ENCODE measurements at places on chromosomes 3 and 15.

DNA sequence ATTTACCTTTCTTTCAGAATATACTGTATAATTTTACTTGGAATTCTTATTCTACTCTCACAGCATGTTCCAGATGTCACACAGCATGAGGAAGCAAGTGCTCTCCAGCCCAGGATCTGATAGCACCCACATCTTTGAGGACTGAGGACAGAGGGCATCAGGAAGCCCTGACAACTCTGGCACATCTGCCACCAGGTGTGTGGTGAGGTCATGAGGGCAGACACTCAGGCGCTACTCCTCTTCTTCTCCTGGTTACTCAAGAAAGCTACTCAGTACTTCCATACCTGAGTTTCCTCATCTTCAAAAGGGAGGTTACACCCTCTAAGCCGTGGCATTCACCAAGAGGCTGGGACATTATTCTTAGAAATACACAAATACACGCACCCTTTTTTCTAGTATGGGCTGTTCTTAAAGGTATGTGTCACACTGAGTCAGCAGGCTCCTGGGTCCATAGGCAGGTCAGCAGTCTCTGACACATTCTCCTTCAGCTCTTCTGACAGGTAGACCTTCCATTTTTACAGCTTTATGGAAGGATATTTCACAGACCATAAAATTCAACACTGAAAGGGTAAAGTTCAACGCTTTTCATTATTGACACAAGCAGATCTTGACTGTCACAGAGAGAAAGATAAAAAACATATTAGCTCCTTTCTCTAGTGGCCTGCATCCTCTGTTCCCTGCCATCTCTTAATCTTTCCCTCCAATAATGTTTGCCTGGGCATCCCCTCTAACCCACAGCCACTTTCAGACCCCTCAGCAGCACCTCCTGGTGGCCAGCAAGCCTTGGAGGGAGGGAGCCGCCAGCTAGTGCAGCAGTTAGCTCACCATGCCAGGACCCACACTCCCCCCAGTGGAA, 103.2 kb upstream of the TJP1 start:
- no peak for DNase-seq

DNA sequence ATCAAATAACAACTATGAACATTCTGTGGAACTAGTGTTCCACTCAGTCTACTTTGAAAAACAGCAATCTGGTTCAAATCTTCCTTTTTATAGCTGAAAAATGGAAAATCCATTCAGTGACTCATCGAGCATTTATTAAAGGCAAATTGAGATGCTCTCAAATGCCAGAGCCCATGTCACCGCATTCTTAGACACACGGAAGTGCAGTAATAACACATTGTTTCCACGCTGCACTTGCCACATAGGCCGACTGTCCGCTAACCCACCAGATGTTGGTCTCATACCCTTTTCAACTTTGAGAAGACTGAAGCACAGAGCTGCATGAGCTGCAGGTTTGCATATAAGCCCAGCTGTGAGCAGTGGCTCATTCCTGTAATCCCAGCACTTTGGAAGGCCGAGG, 95.9 kb downstream of the TMEM266 start:
- DNase-seq: no peak

DNA sequence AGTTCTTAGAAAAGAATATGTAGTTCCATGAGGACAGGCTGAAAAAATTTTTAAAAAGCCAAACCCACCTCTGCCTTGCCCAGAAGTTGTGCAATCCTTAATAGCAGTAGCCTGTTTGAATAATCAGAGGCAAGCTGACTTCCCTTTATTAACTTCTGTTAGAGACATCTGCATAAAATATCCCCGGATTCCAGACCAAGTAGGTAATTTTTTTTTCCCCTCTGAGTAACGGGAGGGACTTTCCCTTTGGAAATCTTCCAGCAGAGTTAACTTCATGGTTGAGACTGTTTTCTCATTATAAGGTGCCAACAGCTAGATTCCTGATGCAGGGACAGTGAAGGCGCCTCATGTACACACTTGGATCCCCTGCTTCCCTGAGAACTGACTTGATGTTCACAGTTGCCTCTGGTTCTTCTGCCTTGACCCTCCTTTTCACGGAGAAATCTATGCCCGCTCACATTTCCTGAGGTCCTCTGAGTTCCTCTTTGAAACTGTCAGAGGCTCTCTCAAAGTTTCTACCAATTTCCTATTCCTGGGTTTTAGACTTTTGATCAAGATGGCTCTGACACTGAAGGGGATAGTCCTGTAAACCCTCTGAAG, 227.6 kb upstream of the BHLHE40 start:
- DNase-seq: no peak

- no peak for DNase-seq
Observed at GRCh38 chr3:4850211-4850927, 128.9 kb upstream of the BHLHE40 start.

- no peak for DNase-seq
Observed at GRCh38 chr15:70535071-70535954, 228.0 kb downstream of the UACA start.

DNA sequence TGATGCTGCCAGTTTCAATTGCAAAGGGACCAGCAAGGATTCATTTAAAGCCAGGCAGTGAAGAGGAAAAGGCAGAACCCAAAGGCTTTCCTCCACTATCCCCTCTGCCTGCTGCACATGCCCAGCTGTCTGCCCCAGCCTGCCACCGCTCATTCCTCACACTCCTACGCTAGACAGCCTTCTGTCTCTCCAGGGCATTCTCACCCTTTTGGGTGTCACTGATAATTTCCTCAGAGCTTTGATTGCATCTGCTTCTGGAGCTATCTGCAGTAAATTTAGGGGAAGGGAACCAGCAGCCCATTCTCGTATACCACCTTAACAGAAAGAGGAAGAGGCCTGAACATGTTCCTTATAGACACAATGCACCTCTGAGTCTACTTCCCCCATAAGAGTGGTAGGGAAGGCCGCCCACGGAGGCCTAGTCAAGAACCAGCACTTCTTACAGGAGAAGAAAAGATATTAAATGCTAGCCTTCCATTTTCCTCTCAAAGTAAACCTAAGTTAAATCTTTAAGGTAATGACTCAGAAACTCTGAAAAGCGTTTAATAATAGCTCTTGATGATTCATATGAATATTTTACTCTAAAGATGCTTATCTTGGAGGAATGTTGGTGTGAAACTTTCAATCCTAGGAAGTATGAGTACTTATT, 20.9 kb downstream of the NUDT16 start:
- DNase-seq: no peak

- DNase-seq: no peak
Observed at GRCh38 chr15:101676921-101677329, 24.7 kb upstream of the TM2D3 start.

Data from stimulated activated CD4-positive, alpha-beta T cell treated with anti-CD3 and anti-CD28 coated beads, TNF-alpha, amount 100 ng/mL, for 1 hour (primary cell).